COR-L47 (cell line): ENCODE measurements at places on chromosomes 2 and 18.

GRCh38 chr2:178530131-178530530, 49.9 kb downstream of the PLEKHA3 start:
- no peak for DNase-seq

- no peak for DNase-seq
These were observed 17.5 kb downstream of the IL1B start for GRCh38 chr2:112819081-112819480.

DNA sequence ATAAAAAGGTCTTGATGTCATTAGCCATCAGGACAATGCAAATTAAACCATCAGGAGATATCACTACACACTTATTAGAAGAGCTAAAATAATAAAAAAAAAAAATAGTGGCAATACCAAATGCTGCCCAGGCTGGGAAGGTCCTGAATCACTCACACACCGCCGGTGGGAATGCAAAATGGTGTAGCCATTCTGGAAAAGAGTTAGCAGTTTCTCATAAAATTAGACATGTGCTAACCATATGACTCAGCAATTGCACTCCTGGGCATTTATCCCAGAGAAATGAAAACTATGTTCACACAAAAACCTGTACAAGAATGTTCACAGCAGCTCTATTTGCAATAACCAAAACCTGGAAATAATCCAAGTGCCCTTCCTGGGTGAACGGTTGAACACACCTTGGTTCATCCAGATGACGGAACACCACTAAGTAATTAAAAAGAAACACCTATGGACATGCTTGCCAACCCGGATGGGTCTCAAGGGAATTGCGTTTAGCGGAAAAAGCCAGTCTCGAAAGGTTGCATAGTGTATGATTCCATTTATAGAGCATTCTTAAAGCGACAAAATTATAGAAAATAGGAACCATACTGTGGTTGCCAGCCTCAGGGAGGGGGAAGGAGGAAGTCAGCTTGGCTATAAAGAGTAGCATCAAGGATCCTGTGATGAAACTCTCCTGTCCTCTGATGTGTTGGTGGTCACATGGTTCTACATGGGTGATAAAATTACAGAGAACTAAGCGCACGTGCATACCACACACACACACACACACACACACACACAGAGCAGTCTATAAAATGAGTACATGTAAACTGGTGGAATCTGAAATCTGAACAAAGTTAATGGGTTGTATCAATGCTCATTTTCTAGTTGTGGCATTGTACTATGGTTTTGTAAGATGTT, 4.6 kb downstream of the MBP start:
- DNase-seq, result peak; percentile 73

GRCh38 chr2:229257985-229258384, 13.1 kb downstream of the PID1 start:
- no peak for DNase-seq

DNA sequence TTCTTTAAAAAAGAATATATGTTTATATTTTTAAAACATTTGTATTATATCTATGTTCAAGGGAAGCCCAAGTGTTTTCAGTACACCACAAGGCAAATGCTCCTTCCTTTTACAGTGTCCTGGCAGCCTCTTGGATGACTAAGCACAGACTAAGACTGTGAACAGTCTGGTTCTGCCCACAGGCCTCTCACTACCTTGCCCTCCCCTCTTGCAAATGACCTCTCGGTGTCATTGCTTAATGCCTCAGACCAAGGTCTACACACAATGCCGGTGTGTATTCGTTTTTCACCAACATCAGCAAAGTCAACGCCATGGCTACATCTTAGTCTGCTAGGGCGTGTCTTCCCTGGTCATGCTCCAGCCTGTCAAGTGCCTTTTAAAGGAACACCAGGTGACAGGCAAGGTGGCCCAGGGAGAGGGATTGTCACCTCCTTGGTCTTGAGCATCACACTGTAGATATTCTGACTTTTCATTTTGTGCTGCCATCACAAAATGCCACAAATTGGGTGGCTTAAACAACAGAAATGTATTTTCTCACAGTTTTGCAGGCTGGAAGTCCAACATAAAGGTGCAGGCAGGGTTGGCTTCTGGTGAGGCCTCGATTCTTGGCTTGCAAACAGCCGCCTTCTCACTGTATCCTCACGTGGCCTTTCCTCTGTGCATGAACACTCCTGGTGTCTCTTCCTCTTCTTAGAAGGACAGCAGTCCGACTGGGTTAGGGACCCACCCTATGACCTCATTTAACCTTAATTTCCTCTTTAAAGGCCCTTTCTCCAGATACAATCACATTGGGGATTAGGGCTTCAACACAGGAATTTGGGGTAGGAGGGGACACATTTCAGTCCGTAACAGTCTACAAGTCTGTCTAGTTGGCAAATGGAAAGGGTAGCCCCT, 266.5 kb downstream of the KLHL29 start:
- no peak for DNase-seq

DNA sequence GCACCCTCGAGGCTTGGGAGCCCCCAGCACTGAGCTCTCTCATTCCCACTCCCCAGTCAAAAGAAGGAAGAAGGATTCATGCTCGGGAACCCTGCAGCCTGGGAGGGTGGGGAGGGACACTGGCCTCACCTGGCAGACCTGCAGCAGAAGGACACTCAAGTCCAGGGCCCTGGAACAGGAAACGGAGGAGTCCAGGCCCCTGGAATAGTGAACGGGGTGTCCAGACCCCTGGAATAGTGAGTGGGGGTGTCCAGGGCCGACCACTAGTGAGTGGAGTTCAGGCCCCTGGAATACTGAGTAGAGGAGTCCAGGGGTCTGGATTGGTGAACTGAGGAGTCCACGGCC, 292.5 kb downstream of the NDUFA10 start:
- no peak for DNase-seq

DNA sequence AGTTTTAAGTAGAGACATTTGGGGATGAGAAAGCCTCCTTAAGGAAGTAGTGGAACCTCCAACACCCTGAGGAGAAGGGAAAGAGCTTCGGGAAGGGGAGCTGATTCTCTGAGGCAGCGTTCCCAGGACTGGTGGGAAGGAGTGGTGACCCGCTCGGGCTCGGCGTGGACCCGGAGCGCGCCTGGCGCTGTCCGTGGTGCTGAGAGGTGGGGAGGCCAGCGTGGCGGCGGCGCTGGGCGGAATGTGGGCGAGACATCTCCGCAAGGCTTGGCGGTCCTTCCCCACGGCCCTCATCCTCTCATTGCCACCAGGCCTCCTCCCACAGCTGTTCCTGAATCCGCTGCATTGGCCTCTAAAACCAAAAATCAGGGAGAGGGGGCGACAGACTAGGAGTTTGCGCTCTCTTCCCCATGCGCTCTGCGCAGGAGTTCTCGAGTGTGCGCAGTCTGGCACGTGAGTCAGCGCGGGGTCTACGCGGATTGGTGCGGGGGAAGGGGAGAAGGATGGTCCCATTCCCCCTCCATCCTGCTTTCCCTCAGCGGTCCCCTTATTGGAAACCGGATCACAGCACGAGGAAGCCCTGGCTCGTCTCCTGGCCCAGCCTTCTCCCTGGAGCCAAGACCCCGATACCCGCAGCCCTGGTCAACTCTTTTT, 857 bp downstream of the RESP18 start:
- no peak for DNase-seq

DNA sequence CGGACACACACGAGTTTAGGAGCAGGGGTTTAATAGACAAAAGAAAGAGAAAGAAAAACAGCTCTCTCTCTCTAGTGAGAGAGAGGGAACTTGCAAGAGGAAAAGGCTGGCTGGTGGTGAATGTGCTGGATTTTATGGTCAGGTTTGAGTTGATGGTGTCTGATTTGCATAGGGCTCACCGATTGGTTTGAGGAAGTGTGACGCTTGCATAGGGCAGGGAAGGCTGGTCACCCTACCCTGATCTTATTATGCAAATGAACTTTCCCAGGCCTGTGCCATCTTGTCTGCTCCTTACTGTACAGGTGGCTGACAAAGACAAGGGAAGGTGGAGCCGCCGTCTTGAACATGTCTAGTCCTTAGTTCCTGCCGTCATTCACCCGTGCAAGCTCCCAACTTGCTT, 408.9 kb downstream of the RIT2 start:
- DNase-seq, result peak; percentile 27

GRCh38 chr2:54052825-54053718, 62.3 kb upstream of the ACYP2 start:
- no peak for DNase-seq

GRCh38 chr2:204315236-204315662, 230.0 kb upstream of the PARD3B start:
- DNase-seq, result no peak

DNA sequence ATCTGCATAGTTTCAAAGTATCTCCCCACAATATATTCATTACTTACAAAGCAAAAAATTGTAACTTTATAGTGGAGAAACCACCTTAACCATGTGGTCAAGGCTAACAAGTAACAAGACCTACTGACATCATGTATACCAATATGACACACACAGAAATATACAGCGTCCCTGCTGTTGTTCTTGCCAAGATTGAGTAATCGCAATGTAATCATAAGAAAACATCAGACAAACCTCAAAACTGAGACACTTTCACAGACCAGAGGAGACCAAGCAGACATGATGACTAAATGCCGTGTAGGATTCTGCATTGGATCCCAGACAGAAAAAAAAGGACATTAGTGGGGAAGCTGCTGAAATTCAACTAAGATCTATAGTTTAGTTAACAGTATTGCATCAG, 123.0 kb downstream of the ACAA2 start:
- no peak for DNase-seq

DNA sequence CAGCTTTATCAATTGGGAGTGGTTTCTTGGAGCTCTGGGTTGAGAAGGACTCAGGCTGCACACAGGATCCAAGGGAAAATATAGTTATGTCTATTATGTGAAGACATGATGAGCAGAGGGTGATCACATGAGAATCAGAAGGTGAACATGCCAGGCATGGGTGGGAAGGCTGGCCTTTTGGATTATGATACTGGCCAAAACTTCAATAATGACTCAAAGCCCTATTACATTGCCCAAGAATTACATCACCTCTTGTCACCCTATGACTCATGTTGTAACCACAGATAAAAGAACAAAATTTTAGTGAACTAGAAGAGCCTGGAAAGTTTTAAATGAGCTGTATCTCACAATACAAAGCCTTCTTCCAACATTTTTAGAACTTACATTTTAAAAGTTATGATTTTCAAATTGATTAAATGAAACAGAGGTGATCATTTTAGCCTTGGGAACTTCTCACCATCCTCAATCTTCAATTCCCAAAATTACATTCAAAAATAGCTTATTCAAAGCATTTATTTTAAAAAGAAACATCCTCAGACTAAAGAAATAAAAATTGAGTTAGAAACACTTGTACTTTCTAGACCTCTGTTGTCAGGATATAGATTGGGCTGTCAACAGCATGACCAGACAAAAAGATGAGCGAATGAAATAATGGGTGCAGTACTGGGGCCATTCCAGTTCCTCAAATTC, 428.3 kb downstream of the MBD2 start:
- DNase-seq, result no peak

DNA sequence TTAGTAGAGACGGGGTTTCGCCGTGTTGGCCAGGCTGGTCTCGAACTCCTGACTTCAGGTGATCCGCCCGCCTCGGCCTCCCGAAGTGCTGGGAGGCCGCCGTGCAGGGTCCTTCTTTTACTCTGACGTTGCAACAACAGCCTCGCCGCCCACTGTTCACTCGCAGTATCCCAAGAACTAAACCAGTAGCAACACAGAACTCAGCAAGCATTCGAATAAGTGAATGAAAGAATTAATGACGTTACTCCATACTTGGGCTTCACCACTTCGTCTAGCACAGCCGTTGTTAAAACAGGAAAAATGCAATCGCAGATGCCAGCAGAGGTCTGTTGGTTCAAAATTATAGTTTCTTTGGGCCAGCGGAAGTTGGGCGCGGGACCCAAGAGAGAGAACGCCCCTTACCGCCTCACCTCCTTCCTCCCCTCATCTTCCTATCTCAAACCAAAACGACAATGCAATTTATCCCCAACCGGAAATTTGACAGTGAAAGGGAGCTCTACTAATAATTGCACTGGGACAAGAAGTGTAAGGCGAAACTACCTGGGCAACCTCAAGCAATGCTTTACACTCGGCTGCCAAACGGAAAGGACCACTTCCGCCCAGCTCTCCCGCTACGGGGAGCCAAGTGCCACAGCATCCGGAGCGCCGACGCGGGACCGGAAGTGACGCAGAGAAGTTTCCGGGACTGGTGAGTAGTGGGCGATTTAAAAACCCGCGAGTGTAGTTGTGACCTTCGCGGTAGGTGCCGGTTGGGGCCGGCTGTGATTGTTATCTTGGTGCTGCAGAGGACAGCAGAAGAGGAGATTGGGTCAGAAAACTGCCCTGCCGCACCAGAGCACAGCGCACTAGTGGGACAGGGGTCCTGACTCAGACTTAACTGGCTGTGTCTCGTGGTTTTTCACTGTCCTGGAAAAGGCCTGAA, at the start of the genes NIF3L1 and PPIL3:
Gene NIF3L1 (plus strand): TSS at position 668 of the 922 bp plus-strand sequence. CDS start 2,573 bp downstream, outside the sequence.
Gene PPIL3 (minus strand): TSS at position 374 of the 922 bp plus-strand sequence. CDS start 1,462 bp downstream, outside the sequence.
- DNase-seq, result peak; percentile 96

DNA sequence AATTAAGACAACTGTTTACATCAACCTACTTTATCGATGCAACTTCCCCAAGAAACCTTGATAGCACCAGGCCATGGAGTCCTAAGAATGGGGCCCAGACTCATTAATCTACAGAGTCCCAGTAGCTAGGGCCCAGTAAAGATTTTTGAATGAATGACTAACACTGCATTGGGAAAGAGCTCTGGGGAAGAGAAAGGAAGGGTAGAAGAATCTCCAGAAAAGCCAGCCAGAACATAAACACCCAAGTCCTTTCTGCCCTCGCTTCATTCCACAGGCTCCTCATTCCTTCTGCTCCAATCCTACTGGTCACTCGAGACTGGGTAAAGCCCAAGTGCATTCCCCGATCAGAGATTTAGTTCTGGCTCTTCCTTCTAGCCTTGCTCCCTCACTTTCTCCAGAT, 44.3 kb downstream of the CYRIA start:
- DNase-seq, result no peak

- DNase-seq, result no peak
These were observed 28.1 kb downstream of the MAP4K4 start for GRCh38 chr2:101725515-101726192.

- no peak for DNase-seq
These were observed 356.9 kb downstream of the ZNF521 start for GRCh38 chr18:24995056-24995455.

DNA sequence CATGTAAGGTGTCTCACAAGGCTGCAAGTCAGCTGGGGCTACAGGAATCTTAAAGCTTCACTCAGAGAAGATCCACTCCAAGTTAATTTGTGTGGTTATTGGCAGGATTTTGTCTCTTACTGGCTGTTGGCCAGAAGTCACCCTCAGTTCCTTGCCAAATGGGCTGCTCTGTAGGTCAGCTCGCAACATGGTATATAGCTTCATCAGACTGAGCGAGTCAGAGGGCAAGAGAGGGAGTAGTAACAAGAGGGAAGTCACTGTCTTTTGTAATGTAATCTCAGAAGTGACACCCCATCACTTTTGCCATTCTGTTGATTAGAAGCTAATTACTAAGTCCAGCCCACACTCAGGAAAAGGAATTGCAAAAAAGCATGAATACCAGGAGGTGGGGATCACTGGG, 119.5 kb downstream of the LRRTM1 start:
- DNase-seq, result no peak

- no peak for DNase-seq
These were observed 80.7 kb downstream of the ARHGAP28 start for GRCh38 chr18:6810191-6810590.

DNA sequence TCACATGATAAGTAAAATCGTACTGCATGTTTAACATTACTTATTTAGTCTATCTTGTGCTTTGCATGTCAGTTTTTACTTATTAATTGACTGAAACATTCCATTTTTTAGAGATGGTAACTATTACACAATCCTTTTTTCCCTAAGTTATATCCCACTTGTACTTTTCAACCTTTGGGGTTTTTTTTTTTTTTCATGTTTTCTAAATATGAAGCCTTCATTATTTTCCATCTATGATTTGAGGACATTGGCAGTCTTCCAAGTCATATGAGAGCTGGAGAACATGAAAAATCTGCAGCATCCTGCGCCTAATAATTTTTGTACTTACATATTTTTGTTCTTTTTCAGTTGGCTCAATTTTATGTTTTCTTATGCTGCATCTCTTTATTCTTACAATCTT, 113.9 kb downstream of the MYO1B start:
- DNase-seq, result no peak
